ENCODE measurements at places on chromosomes 16 and 17.
A peak's percentile ranks its signal among the peaks of the same experiment; 100 is the strongest.

DNA sequence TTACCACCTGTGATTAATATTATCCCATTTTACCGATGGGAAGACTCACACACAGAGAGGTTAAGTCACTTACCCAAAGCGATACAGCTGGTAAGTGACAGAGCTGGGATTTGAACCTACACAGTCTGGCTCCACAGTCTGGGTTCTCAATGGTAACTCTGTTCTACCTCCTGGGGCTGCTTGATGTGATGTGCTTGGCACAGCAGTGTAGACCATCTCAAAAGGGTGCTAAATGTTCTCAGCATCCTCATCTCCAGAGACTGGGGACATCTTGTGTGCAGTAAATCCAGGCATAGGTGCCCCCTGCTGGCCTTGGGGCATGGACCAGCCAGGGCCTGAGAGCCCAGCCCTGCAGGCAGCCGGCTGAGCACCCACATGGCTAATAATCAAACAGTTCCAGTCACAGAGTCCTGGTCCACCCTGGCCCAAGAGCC is 15.4 kb upstream of the KATNB1 start:
- DNase-seq, result peak; percentile 32

DNA sequence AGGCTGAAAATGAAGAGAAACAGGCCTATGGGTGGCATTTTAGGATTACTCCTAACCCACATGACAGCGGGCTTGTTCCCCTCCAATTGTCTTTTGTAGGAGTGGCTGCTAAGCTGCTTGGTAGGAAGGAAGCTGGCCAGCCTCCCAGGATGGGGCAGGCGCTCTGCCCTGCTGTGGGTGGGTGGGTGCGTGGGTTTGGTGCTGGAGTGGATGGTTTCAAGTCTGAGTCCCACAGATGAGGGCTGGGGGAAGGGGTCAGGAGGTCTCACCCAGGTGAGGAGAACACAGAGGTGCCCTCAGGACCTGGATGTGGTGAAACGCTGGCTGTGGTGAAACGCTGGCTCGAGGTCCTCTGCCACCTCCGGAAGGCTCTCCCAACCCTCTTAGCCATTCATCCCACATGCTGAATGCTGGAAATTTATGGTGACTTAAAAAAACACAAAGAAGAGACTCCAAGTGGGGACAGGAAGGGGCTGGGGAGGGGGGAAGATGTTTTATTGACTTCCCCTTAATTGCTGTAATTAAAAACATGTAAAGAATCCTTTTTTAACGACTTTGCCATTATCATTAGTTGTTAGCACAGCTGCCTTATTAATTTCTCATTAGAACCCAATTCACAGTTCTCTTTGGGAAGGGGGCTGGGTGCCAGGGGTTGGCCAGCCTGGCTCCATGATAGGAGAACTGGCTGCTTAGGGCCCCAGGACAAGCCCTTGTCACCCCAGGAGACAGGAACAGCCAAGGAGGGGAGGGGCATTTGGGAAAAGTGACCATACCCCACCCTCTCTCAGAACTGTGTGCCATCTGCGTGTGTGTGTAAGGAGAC is 153.5 kb upstream of the CDC42EP4 start:
- no peak for DNase-seq

GRCh38 chr17:28407974-28408306 is 1.9 kb upstream of the SLC46A1 start:
- DNase-seq, result no peak

DNA sequence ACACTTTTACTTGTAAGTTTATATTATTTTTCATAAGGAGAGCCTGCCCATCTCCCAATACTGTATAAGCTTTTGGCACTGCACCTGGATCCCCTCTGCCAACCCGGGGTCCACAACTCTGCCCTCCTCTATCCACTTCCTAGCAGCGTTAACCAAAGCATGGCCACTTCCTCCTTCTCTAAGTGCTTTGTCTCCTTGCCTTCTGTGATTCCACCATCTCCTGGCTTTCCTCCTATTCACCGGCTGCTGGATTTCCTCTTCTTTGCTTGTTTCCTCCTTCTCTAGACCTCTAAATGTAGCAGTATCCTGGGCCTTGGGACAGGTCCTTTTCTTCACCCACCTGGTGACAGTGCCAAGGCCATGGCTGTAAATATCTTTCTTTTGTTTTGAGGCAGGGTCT is 20.0 kb upstream of the WFIKKN2 start:
- DNase-seq, result no peak

DNA sequence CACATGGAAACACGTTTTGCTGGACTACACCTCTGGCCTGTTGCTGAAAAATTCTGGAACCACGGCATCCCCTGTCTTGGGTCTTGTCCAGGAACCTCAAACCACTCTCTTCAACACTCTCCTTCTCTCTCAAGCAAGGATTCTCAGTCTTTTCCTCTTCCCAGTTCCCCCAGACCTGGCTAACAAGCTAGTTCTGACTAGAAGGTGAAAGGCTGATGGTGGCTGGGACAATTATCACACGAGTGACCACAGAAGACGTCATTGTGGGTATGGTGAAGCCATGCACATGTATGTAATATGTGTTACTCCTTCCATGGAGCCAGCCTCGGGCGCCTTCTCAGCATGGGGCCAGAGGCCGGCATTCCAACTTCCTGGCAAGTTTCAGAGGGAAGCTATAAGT is 123.0 kb downstream of the CDYL2 start:
- DNase-seq, result no peak

DNA sequence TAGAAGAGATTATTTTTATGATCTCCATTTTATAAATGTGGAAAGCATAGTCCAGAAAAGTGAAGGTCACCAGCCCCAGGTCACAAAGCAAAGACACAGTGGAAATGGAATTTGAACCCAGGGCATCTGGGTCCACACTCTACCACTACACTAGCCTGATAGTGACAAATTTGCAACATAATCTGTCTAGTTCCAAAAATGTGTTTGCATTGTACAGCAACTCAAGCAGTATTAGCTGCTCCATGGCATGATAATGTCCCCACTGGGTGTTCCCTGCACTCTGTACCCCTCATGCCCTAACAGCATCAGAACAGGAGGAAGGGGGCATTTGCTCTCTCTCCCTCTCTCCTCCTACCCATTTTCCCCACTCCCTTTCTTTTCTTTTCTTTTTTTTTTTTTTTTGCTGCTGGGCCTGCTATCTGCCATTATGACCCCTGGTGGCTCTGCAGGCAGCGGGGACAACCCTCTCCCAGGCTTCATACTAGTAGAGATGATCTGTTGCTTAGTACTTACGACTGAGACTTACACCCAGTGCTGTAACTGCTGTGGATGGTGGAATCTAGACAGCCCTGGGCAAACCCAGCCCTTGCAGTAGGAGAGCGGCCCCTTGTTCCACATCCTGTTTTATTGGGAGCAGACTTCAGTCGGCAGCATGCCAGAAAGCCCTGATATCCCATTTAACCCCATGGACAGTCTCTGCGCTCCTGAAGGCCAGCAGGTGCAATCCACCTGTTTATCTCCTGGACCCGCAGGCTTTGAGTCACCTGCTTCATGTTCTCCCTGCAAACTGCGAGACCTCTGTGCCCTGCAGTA is 306.3 kb downstream of the SOX9 start:
- DNase-seq, result no peak

DNA sequence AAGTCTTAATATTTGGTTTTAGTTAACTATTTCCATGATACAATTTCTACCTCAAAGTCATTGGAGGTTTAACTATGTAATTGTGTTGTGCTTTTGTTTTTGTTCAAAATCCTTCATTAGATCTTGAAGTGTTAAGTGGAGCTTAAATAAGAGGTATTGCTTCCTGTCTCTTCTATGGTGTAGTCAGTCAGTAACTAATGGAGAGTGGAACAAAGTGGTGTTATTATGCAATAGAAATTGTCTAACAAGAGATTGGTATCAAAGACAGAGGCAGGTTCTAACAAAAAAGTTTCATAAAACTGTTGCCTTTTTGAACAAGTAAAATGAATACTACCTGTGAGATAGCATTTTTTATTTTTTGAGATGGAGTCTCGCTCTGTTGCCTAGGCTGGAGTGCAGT is 45.2 kb downstream of the GRB7 start:
- no peak for DNase-seq

DNA sequence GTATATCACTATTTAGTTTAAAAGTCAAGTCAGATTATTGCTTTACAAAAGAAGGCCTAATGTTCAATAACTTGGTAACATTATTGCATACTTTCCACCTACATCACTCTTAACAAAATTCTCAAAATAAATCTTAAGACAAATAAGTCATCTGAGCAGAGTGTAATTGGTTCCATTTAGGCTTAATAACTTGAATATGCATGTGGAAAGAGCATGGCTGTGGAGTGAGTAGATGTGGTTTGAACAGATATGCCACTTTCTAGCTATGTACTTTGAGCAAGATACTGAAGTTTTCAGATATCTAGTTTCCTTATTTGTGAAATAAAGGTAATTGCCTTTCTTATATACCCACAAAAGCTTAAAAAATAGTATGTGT is 6.7 kb upstream of the EVI2A start:
- DNase-seq, result no peak

DNA sequence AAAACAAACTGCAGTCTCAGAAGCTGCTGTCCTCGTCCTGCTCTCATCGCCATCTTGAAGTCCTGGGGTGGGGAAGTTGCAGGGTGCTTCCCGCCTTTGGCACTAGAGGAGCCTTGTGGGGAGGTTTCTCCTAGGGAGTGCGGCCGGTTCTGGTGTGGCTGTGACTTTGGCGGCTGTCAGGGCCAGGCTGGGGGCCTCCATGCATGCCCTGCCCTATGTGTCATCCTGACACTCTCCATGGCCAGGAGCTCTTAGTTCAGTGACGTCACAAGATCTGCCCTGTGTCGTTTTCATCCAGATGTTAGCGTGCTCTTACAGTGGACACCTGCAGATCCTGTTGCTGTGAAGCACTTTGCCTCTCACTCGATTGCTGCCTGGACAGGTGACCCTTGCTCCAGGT is 49.6 kb downstream of the PLD6 start:
- DNase-seq, result no peak

DNA sequence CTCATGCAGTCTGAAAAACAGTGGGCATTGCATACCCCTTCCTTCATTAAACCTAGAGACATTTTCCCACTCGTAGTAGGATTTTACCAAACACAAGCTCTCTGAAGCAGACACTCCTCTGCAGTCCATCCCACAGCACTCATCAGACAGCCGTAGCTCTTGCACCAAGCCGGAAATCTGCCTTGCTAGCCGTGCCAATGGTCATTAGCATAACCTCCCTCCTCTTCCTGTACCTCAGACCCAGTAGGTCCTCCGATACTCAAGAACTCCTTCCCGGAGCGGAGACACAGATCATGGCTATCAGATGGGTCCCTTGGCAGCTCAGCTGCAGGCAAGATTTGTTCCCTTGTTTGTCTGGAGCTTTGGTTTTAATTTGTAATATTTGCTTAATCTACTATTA is 483.1 kb upstream of the PSMD7 start:
- DNase-seq, result no peak

DNA sequence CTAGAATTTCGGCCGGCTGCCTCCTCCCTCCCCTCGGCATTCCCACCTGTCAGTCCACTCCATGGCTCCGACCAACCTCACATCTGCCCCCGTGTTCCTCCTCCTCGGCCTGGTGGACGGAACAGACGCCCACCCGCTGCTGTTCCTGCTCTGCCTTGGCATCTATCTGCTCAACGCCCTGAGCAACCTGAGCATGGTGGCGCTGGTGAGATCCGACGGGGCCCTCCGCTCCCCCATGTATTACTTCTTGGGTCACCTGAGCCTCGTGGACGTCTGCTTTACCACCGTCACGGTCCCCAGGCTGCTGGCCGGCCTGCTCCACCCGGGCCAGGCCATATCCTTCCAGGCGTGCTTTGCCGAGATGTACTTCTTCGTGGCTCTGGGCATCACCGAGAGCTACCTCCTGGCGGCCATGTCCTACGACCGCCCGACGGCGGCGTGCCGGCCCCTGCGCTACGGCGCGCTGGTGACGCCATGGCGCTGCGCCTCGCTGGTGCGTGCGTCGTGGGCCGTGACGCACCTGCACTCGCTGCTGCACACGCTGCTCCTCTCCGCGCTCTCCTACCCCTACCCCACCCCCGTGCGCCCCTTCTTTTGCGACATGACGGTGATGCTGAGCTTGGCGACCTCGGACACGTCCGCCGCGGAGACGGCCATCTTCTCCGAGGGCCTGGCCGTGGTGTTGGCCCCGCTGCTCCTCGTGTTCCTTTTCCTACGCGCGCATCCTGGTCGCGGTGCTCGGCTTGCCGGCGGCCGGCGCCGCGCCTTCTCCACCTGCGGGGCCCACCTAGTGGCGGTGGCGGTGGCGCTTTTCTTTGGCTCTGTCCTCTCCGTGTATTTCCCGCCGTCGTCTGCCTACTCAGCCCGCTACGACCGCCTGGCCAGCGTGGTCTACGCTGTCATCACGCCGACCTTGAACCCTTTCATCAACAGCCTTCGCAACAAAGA is at the start of gene OR3A2:
Gene OR3A2 (minus strand): TSS at position 440 of the 948 bp plus-strand sequence.
- DNase-seq, result peak; percentile 12

DNA sequence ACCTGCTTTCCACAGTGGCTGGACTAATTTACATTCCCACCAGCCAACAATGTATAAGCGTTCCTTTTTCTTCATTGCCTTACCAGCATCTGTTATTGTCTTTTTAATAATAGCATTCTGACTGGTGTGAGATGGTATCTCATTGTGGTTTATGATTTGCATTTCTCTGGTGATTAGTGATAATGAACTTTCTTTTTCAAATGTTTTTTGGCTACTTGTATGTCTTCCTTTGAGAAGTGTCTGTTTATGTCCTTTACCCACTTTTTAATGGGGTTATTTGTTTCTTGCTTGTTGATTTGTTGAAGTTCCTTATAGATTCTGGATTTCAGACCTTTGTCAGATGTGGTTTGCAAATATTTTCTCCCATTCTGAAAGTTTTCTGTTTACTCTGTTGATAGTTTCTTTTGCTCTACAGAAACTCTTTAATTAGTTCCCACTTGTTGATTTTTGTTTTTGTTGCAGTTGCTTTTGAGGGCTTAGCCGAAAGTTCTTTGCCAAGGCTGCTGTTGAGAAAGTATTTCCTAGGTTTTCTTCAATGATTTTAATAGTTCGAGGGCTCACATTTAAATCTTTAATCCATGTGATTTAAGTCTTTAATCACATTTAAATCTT is 26.8 kb downstream of the ITGAM start:
- DNase-seq, result no peak

DNA sequence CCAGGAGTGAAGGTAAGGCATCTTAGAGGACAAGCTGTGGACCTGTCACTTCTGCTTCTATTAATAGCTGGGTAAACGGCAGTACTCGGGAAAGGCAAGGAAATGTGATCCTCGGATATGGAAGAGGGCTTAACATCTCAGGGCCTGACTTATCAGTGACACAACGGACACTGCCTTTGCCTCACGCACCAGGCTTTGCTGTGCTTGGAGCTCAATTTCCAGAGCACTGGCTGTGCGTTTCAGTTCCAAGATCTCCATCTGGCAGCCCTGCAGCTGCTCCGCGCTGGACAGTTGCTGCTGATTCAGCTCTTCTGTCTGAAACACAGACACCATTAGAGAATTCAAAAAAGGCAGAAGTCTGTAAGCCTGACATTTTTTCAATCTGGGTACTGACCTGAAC is 3.5 kb downstream of the KRT40 start:
- no peak for DNase-seq

DNA sequence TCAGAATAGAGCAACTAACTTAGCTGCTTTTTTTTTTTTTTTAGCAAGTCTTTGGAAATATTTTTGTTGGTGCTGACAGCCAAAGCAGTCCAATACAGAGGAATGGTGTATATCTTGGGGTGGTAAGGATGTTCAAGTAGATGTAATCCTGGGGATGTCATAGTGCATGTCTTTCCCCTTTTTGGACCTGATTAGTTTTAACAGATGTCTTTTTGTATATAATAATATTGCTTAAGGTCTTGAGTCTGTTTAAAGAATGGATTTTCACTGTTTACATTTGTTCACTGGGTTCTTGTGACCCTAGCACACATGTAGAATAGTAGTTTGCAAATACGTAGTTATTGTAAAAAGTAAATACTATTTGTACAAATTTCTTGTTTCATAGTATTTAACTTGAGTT is 7.9 kb downstream of the TAF15 start:
- no peak for DNase-seq

GRCh38 chr17:2905269-2905668 is 109.0 kb downstream of the RAP1GAP2 start:
- DNase-seq, result no peak
